Left renal pelvis (tissue), 4 donors: ENCODE measurements at places on chromosomes 11 and 22.
A peak's percentile ranks its signal among the peaks of the same experiment; 100 is the strongest.

DNA sequence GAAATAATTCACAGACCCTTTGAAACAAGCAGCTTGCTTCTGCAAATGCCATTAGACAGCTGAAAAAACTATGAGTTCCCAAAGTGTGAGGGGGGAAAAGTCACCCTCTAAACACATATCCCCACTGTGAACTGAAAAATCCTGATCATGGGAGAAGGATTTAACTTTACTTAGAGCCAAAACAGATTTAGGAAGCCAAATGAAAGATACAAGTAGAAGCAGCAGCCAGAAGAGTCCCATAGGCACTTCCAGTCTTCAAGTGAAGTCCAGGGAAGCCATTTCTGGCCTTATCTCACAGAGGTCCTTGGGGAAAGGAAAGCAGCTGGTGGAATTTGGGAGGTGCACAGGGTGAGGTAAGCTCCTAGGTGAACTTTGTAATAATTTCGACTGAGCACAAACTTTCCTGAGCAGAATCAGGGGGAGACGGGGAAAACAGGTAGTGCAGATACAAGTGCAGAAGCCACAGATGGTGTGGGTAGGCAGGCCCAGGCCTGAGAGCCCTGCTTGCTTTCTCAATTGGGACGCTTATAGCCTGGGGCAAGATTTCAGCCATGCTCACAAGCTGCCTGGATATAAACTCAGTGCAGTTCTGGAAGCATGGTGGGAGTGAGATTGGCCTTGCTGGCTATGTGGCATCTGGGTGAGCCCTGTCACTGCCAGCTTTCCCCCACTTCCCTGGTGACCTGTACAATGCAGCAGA lies 44.8 kb downstream of the GAS2 start:
- DNase-seq, result no peak

- DNase-seq, result no peak
These were observed 32.8 kb downstream of the PARVA start for GRCh38 chr11:12410006-12410728.

DNA sequence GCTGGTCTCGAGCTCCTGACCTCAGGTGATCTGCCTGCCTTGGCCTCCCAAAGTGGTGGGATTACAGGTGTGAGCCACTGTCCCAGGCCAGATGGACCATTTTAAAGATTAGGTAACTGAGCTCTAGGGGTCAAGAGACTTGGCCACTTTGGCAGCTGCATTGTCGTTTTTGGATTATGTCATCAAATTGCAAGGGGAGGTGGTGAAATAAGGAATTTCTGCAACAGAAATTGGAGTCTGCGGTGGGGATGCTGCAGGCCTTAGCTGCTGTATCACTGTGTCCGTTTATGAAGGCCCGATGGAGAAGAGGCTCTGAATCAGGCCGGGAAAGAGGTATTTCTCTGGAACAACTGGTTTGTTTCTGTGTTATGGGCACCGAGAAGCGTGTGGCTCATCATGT lies 34.6 kb downstream of the PTPRJ start:
- DNase-seq, result no peak

GRCh38 chr11:130675371-130675821 lies 227.0 kb downstream of the ADAMTS15 start:
- DNase-seq, result peak; percentile 63

- DNase-seq, result no peak
These were observed 1108.4 kb downstream of the DLG2 start for GRCh38 chr11:84518631-84519183.

DNA sequence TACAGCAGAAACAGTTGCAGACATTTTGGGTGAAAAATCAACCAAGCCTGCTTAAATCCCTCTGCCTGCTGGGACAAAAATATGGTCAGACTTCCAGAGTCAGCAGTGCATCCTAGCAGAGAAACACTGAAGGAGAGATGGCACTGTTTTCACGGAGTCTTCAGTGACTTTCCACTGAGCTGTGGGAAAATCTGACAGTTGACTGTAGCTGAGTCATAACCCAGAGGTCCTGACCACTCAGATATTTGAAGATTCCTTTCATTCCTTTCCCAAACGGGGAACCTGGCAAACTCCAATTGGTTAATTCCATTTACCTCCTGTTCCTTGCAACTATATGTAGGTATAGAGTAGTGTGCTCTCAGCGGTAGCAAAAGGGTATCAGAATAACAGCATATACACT lies 20.9 kb upstream of the UPB1 start:
- DNase-seq, result no peak

- no peak for DNase-seq
These were observed at the start of gene PNPLA5 for GRCh38 chr22:43891360-43892182. PNPLA5 (minus strand) TSS chr22:43892013; CDS start chr22:43891880, 133 bp downstream.

DNA sequence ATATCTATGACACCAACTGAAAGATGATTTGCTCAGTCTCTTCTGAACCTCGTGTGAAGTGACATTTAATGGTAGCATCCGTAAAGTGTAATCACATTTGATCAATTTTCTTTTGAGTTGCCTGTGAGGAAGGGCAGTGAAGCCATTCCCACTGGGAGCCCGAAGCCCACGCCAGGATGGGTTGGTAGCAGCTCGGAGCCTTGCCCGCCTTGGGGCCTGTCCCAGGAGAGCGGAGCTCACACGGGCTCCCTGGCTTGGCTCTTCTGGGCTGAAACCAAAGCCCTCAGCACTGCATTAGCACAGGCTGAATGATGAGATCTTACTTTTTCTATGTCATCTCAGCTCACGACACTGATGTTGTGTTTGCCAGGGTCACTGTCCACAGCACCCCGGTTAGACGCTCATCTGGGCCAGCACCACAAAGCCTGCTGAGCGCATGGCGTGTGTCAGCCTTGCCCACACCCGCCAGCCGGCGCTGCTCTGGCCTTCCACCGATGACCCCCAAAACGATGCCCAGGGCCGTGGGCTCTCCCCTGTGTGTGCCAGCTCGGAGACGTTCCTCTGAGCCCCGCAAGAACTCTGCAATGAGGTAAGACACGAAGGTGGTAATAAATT lies 9.3 kb upstream of the TRMU start:
- DNase-seq, result no peak

DNA sequence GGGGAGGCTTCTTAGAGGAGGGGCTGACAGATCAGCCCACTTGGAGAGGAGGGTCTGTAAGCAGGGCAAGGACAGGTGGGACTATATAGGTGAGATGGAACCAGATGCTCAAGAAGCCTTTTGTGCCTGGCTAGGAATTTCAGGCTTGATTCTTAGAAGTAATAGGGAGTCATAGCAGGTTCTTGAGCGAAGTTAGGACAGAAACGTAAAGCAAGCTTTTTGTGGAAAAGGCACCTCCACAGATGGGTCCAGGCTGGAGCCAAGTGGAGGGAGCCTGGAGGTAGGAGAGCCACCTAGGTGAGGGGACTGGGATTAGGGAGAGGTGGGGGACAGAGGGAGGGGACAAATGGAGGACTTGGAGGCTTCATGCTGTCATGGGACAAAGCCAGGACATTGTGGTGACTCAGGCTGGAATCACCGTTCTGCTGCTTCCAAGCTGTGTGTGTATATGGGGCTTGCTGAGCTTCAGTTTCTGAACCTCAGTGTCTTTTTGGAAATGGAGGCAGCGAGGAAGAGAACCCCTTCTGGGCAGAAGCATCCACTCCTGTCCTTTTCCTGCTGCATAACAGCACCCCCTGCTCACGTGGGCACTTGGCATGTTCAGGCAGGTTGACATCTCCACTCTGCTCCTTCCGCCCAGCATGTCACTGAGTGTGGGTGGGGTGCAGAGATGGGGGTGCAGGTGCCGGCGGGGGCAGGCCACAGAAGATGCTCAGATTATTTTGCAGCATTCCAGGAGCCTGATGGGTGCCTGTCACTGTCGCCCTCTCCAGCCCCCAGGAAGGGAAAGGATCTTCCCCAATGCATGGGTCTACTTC lies 58.0 kb downstream of the MCM5 start:
- no peak for DNase-seq

- DNase-seq, result no peak
These were observed 9.3 kb downstream of the ATP5MGL start for GRCh38 chr22:42630901-42631602.

DNA sequence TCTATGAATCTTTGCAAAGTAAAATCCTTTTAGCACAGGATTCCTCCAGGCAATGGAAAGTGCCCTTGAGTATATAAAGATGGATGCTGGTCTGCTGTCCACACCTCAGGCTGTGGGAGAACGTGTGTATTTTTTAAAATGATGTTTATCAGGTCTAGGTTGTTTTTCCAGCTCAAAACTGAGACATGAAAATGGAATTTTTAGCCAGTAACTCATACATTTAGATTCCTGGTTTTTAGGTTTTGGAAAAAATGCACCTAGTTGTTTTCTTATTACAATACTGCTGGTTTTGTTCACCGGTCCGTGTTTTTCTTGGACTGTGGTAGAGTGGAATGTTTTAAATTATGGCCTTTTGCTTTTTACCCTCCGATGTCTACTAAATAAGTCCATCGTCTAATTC lies 554.7 kb downstream of the SOX6 start:
- DNase-seq, result no peak

DNA sequence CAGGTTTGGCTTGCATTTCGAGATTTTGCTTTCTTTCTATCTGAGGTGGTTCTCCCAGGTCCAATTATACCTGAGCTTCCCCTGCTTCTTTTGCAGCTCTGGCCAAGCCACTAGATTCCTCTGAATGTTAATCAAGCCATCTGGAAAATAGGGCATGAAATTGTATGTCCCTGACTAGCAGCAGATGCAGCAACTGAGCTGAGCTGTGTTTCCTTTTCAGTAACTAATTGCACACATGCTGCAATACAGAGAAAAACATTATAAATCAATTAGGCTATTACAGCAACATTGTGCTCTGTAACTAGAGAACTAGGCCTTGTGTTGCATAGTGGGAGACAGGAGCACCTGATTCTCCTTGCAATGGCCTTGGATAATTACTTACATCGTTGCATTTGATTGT lies 408.3 kb downstream of the ETS1 start:
- DNase-seq, result no peak

DNA sequence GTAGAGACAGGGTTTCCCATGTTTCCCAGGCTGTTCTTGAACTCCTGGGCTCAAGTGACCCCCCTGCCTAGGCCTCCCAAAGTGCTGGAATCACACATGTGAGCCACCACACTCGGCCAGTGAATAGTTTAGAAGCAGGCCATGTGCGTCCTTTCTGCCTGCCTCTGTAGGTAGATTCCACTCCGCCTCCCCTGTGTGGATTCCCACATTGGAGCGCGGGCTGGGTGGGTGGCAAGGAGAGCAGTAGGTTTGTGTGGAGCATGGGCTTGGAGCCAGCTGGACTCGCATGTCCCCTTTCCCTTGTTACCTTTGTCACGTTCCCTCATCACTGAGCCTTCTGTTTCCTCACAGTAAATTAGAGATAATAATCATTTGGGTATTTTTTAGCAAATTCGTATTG lies 21.7 kb downstream of the PPFIA1 start:
- DNase-seq, result no peak

- DNase-seq, result no peak
These were observed 856.4 kb upstream of the LRRC4C start for GRCh38 chr11:42315846-42316245.

DNA sequence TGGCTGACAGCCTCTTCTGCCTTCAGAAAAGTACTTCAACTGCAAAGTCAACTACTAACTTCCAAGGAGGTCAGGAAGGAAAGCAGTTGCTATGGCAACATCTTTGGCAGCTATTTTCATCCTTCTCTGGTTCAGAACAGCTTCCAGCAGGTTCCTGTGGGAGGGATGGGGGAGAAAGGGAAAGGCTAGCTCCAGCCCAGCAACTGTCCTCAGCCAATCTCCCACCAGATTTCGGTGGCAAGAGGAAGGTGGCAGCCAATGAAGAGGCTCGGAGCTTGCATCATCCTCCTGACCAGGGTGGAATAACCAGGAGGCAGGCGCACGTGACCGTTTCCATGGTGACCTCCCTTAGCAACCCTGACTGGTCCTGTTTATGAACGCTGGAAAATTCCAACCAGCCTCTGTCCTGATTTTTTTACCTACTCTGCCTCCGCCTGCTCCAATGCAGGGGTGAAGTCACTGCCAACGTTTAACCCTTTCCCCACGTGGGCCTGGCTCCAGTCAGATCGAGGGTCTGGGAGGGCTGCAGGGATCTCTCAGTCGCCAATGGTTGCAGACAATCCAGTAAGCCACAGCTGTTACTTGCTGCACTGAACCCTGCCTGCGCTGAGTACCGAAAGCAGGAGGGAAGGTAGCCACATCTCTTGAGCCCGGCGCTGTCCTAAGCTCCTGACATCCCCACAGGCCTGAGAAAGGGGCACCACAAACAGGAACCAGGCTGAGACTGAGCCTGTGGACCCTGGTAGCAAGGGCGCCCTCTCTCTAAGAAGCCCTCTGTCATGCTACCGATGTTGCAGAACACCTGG lies 11.2 kb upstream of the MALAT1 start:
- DNase-seq, result peak; percentile 100

DNA sequence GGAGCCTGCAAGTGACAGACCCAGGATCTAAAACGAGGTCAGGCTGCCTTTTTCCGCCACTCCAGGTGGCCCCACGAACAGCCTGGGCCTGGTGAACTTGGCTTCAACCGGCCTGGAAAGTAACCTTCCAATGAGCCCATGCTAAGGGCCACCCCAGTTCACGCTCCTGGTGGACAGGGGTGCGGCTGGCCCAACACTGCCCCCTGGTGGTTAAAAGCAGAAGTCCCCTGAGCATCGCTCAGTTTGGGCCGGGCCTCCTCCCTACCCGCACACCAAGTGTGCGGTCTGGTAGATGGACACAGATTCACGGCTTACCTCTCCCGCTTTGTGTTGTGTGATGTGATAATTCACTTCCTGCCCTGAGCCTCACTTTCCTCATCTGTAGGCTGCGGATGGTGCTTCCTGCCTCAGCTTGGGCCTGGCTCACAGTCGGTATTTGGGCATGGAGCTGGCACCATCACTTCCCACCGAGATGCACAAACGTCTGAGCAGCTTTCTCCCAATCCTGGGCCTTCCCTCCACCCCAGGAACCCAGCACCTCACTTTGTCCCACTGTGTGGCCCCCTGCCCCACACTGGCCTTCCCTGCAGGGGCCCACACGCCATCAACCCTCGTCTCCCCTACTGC lies 13.7 kb upstream of the SEC14L3 start:
- no peak for DNase-seq

DNA sequence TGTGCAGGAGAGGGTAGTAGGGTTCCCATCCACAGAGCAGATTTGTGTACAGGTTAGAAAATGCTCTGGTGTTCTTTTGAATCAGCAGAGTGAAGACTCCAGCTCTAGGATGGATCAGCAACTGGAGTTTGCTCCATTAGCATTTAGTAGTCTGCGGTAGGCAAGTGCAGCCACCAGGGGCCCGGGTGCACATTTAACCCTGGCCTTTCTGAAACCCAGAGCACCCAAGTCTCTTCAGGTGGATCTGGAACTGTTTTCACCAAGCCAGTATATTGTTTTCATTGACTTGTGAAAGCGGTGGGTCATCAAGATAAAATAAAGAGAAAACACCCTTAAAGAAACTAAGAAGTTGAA lies 100.8 kb upstream of the CLPB start:
- DNase-seq, result no peak

DNA sequence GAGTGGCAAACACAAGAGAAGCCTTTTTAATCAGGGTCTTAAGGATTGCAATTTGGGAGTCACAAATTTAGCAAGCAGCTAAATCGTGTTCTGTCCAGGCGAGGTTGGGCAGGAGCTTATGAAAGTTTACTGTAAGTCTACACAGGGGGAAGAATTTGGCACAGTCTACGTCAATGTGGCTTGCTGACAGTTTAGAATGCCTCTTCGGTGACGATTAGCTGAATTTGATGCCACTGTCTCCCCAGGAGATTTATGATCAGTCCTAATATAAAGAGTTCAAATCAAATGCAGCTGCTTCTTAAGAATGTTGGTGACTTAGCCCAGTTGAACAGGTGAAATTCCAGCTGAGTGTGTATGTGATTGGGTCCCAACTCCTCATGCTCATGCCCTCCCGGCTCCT lies 114.1 kb upstream of the CLPB start:
- DNase-seq, result no peak
